ENCODE measurements at places on chromosomes 12 and 14.

GRCh38 chr12:15001733-15002382 lies 29.0 kb downstream of the PDE6H start:
- no peaks in the 10 kb centered on the region for H3K27me3 ChIP-seq
- H3K36me3 ChIP-seq: no peaks in the 10 kb centered on the region
- no peak for DNase-seq
- no peak overlapping the region for H3K27ac ChIP-seq
- H3K4me1 ChIP-seq: peaks cover 4% of the 10 kb centered on the region

- no peaks in the 10 kb centered on the region for H3K36me3 ChIP-seq
- no peak overlapping the region for H3K27ac ChIP-seq
- no peak for DNase-seq
- H3K27me3 ChIP-seq: no peaks in the 10 kb centered on the region
Measured at GRCh38 chr14:22472466-22472865, 116.6 kb downstream of the DAD1 start.

DNA sequence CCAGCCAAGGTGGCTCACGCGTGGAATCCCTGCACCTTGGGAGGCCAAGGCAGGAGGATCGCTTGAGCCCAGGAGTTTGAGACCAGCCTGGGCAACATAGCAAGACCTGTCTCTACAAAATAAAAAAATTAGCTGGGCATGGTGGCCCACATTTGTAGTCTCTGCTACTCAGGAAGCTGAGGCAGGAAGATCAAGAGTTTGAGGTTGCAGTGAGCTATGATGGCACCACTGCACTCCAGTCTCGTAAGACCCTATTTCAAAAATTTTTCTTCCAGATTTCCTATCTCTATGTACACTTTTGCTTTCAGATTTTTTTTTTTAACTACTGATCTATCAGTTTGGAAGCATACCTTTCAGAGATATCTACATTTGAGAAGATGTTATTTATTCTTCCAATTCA lies 15.3 kb downstream of the SNX6 start:
- H3K27me3 ChIP-seq: no peaks in the 10 kb centered on the region
- DNase-seq: no peak
- no peaks in the 10 kb centered on the region for H3K36me3 ChIP-seq
- H3K27ac ChIP-seq: no peak overlapping the region
- H3K4me3 ChIP-seq: no peak overlapping the region
- H3K4me1 ChIP-seq: no peaks in the 10 kb centered on the region

- no peaks in the 10 kb centered on the region for H3K27me3 ChIP-seq
- no peaks in the 10 kb centered on the region for H3K36me3 ChIP-seq
- no peak overlapping the region for H3K4me3 ChIP-seq
- DNase-seq: peak; percentile 30
Measured at GRCh38 chr12:46492471-46493085, 120.0 kb upstream of the SLC38A2 start.

GRCh38 chr12:31895449-31896150 lies 63.6 kb upstream of the RESF1 start:
- no peak overlapping the region for H3K4me3 ChIP-seq
- H3K4me1 ChIP-seq: no peaks in the 10 kb centered on the region
- H3K36me3 ChIP-seq: no peaks in the 10 kb centered on the region
- H3K27ac ChIP-seq: no peak overlapping the region

DNA sequence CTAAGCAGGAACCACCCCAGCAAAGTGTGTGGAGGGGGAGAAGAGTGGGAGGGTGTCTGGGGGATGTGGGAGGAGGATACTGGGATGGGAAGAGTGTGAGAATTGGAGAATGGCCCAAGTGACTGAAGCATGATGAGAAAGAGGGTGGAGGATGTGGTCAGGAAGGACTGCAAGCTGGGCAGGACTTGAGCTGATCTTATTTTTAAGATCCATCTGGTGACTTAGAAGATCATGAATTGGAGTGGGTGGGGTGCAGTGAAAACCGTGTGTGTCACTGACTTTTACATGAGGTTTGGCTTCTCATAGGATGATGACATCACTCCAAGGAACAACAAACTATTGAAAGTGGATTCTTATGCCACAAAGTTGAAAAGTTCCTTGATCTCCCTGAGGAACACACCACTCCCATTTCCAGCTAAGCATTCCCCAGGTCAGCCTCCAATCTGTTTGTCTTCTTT lies 287.5 kb downstream of the GALC start:
- DNase-seq: no peak
- no peaks in the 10 kb centered on the region for H3K36me3 ChIP-seq
- no peaks in the 10 kb centered on the region for H3K4me1 ChIP-seq
- no peaks in the 10 kb centered on the region for H3K27me3 ChIP-seq
- no peak overlapping the region for H3K4me3 ChIP-seq

Measured in pancreas (tissue), 10 donors.